Esophagus squamous epithelium (tissue), 5 donors: ENCODE measurements at places on chromosomes 1 and 21.

DNA sequence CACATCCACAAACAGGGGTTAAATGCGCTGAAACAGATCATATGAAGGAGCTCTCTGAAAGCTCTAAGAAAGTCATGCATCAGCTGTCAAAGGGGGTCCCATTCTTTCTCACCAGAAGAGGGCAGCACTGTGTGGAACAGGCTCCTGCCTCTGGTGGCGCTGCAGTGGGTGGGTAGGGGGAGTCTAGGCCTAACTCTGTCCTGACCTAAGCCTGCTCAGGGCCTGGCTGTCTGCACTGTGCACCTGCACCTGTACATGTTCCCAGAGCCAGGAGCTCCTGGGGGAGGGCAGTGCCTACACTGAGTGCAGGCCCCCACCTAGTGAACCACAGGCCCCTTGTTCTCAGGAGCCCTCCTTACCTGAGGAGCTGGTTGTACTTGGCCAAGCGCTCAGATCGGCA lies 16.0 kb downstream of the ENO1 start:
- no peak for DNase-seq

DNA sequence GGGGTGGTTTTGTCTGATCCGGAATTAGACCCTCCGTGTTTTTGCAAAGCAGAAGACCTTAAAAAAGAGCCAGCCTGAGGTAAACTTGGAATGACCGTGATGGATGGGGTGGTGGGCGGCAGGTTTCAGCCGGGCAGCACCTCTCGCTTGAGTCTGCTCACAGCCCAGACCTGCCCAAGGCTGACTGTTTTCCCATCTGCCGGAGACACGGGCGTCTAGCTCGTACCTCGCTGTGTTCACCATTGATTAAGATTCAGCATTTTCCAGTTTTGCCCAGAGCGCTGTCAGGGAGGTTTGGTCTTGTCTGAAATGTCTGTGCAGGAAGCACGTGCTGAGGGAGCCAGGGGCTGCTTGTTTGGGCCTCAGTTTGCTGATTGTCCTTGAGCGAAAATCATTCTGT lies 591 bp downstream of the KCNAB2 start:
- DNase-seq = no peak

GRCh38 chr1:233251201-233251720 lies 44.3 kb downstream of the PCNX2 start:
- DNase-seq = no peak

- DNase-seq = no peak
These were observed 22.0 kb downstream of the UBE2G2 start for GRCh38 chr21:44779417-44780136.

DNA sequence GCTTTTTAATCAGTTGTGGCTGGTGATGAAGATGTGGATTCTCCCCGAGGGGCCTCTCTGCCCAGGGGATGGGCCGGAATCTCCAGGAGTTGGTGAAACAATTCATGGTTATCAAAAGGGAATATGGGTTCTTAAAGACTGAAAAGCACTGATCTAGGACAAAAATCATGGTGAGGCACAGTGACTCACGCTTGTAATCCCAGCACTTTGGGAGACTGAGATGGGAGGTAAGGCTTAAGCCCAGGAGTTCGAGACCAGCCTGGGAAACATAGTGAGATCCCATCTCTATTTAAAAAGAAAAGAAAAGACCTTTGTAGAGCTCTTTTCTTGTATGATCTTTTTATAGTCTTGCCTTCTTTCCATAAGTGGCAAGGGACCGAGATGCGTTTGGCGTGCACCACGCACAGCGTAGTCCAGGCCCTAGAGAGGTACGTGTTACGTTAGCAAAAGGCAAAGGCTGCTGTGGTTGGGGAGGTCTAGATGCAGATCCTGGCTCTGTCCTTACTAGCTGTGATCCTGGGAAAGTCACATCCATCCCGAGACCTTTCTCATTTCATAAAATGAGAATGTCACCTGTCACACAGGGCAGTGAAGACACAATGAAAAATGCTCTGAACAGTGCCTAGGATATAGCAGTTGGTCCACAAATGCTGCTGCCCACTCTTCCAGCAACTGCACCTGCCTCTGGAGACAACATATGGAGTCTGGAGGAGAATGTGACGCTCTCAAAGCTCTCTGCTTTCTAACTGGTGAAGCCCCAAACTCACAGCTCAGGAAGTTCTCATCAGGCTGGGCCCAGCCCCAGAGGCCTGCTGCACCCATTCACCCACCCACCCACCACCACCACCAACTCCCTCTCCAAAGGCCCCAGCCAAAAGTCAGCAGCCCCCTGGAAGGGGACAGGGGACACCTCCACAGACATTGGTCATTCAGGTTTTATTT lies 54.8 kb downstream of the KIF21B start:
- DNase-seq = no peak

- no peak for DNase-seq
These were observed 7.0 kb downstream of the NTNG1 start for GRCh38 chr1:107147843-107148242.

DNA sequence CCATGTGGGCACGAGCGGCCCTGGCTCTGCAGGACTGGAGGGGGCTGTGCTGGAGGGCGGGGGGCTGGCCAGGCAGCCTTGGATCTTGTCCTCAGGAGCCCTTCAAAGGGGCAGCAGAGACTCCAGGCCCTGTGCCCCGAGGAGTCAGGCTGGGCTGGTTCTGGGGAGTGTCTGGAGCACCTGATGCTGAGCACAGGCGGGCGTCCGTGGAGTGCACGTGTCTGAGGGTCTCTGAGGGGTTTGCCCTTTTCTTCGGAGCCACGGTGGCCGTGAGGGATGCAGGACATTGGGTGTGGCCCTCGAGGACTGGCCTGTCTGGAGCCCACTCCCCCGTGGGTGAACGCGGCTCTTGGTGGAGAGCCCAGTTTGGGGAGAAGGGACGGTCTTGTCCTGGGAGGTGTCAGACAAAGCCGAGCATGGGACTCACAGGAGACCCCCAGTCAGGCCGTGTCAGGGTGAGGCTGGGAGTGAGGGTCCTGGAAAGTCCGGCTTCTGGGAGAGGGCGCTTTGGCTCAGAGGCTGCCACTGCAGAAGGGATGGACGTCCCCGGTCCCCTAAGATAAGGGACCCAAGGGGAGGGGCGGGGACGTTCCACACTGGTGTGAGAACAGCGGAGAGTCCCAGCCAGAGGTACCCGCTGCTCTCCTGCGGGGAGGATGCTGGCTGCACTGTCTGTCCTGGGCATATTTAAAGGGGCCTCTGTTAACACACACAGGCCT lies 60.8 kb downstream of the COL18A1 start:
- DNase-seq = no peak

DNA sequence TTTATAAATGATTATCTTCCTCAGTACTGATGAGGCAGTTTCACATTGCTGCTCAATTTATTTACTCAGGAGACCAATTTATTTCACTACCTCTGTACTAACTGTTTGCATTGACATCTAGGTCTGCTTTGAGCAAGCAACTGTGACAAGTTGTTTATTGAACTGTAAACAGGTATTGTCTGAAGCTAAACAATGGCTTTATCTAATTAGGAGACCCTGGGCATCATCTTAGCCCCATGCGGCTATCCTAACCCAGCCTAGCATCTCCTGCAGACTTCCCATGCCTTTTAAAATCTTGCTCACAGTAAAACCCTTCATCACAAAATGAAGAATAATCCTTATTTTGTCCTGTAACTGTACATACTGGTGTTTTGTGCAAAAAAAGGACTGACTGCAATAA lies 348.2 kb downstream of the RWDD3 start:
- no peak for DNase-seq

DNA sequence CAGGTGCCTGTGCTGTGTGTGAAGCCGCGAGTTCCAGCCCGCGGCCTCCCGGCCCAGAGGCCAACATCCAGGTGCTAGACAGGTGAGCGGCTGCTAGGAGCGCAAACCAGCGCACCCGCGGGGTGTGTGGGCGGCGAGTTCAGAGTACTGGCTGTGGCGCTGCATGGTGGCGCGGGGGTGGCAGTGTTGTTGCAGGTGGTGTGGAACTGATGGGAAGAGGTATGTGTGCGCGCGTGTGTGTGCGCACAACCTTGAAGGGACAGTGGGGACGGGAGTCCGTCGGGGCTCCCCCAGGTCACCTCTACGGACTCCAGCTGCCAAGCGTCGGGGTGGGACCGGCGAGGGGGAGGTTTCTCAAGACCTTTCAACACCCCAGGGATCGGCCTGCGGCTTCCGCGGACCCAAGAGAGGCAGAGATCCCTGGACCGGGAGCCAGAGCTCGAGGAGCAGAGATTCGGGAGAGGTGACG lies 433 bp upstream of the DMBX1 start:
- DNase-seq = no peak

DNA sequence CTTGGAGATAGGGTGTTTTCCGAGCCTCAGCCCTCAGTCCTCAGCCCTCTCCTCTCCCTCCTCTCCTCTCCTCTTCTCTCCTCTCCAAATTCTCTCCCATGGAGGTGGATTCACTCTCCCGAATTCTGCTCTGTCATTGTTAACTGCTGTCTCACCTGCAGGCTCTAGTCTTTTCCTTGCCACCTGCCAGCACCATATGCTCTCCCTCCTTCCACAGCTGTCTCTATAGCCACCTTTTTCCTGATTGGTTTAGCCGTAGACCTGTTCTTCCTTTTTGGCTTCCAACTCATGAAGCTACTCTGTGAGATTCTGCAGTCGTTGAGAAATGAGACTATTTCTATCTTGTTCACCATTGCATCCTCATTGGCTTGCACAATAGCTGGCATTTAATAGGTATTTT lies 19.7 kb downstream of the COG2 start:
- no peak for DNase-seq

DNA sequence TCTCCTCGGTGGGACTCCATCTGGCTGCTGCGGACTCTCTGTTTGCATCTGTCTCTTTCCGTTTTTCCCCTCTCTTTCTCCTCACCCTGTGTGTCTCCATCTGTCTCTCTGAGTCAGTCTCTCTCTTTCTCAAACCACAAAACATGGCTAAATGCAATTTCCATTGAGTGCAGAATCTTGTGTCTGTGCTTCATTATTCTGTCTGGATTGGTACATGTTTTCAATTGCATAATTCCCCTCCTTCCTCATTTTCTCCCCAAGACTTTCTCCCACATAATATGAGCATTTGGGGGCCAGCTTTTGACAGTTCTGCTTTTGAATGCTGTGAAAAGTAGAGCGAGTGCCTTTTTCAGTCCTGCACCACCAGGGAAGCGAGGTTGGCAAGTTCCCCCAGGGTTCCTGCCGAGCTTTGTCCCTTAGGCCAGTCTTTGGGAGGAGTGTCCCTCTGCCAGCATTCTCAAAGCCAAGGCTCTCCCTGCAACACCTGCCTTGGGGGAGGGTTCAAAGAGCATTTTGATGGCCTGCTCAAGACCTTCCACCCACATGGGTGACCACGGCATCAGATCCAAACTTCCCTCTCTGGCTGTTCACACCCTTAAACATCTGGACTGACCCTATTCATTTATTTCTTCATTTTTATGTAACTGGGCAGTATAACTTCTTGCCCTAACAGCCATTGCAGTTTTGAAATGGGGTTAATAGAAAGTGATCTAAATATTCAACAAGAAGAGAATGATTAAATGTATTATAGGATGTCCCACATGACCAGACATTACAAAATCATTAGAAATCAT lies 32.8 kb upstream of the SCMH1 start:
- no peak for DNase-seq

GRCh38 chr1:31101147-31101502 lies 35.6 kb upstream of the PUM1 start:
- no peak for DNase-seq

- DNase-seq = no peak
These were observed 9.1 kb downstream of the ANGPTL7 start for GRCh38 chr1:11198257-11198656.

GRCh38 chr1:44783697-44784093 lies 4.3 kb downstream of the BEST4 start:
- no peak for DNase-seq

DNA sequence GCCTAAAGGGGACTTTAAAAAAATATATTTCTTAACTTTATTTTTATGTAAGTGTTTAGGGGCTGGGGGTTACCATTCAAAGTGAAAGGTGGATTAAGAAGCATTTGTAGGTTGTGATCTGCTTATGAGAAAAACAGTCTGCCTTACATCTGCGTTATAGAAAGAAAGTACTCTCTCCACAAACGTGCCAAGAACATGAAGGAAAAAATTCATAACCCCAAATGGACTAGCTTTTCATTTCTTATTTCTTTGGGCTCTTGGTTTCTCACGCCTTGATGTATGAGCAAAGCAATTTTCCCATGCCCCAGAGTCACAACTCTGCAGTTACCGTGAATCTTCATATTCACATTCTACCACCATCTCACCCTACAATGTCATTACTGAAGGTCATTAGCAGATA lies 1165.1 kb upstream of the ADGRL4 start:
- no peak for DNase-seq

GRCh38 chr1:62218604-62219003 lies 24.0 kb downstream of the L1TD1 start:
- no peak for DNase-seq

DNA sequence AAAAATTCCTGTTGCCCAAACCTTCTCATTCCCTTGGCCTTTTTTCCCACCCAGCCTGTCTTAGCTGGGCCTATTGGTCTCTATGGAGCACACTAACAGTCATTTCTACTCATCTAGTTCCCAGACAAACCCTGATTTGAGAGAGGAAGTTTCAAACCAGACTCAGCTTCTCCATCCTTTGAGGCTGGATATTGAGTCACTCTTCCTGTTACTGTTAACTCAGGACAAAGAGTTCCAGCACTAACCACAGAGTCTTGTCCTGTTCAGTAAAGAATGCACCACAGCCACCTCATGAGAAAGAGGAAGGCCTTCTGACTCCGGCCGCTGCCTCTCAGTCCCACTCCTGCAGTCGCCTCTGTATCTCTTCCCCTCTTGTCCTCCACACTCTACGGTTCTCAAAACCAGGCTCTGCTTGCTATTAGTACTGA lies 137.8 kb downstream of the PTPRC start:
- DNase-seq = no peak

DNA sequence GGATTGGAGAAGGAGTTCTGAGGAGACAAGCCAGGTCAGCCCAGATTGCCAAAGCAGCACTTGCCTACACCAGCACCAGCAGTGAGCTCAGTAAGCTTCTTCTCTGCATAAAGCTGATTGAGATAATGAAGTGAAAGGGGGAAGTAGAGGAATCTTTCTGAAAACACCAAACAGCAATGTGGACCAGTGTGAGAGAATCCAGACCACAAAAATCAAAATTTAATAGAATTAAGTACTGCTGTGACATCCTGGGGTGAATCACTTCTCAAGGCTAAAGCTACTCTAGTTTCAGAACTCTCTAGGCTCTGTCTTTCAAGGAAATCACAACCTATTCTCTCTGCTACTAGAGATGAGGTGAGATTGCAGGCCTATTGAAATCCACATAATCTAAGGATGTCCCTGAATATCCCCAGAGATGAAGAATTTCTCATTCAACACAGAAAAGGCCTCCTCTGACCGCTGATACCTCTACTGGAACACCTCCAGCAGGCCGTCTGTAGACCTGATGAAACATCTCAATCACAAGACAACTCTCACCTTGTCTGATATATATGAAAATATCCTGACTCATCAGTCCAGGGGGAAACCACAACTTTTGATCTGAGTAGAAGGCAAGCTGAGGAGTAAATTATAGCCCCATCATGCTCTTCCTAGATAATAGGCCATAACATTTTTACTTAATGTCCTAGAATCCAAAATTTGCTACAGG lies at the start of gene FCRL4:
FCRL4 (minus strand) TSS at position 127 of the 709 bp plus-strand sequence. CDS start 141 bp downstream, outside the sequence.
- DNase-seq = no peak

DNA sequence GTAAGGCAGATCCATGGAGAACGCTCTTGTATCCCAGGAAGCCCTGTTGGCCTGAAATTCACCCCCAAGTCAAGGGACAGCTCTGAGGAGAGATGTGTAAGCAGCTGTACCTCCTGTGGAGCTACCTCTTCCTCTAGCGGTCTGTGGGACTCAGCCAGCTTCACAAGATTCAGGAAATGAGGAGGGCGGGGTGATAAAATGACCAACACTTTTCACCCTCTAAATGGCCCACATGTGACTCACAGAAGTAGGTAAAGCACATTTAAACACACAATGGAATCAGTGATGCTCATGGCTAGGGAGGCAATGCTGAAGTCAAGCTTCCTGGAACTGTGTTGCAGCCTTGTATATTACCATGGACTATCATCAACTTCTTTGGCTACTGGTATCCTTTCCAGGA lies at the start of gene SH2D1B:
SH2D1B (minus strand) TSS at position 135 of the 400 bp plus-strand sequence; CDS start at position 15, 120 bp downstream.
- no peak for DNase-seq
